ENCODE measurements at places on chromosomes 7 and 10.

DNA sequence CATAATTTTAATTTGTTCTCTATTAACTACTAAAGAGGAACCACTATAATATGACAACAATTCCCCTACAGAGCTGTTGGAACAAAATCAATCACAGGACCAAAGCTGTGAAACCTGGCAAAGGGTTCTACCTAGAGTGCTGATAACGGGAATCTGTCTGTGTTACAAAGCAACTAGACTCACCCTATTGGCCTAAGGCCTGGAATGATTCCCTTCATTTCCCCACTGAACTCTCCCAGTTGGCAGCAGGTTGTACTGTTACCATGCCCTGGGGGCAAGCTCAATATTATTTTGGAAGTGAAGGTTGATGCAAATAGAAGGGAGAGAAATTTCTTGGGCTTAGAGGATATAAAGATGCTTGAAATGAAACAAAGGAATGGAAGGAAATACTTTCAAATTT, 81.8 kb downstream of the SEMA3A start:
- DNase-seq, result no peak
- H3K27ac ChIP-seq, result peak overlapping the region; percentile 8
- peaks cover 35% of the 10 kb centered on the region for H3K4me1 ChIP-seq
- H3K4me3 ChIP-seq, result no peak overlapping the region
- no peaks in the 10 kb centered on the region for H3K27me3 ChIP-seq

DNA sequence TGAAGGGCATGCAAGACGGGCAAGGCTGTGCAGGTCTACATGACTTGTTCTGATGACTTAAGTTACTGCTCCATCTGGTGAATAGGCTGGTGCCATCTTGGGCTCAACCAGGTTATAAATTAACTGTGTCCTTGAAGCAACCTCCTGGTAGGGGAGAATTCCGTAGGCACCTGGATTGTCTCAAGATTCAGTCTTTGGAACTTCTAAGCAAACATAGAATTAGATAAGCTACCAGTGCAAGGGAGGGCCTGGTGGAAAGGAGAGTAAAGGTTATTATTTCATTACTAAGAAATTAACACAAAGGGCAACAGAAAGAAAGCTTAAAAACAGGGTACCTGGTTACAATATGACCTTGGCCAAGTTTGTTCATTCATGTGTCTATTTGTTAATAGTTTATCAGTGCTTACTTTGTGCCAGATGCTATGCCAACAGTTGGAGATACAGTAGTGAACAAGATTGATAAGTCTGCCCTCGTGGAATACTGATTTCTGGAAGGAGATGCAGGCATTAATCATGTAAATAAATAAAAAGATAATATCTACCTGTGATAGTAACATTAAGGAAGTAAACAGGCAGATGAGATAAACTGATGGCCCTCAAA, 107.0 kb upstream of the PALS2 start:
- H3K4me3 ChIP-seq, result no peak overlapping the region
- H3K27ac ChIP-seq, result no peak overlapping the region
- H3K27me3 ChIP-seq, result peaks cover 3% of the 10 kb centered on the region
- H3K4me1 ChIP-seq, result no peaks in the 10 kb centered on the region
- no peaks in the 10 kb centered on the region for H3K36me3 ChIP-seq

- peaks cover 6% of the 10 kb centered on the region for H3K27me3 ChIP-seq
- H3K4me1 ChIP-seq, result no peaks in the 10 kb centered on the region
- no peak overlapping the region for H3K4me3 ChIP-seq
- DNase-seq, result peak; percentile 55
- H3K27ac ChIP-seq, result no peak overlapping the region
- no peaks in the 10 kb centered on the region for H3K36me3 ChIP-seq
These were observed 175.1 kb downstream of the SEPTIN7 start for GRCh38 chr7:35975851-35976454.

GRCh38 chr10:95663496-95663895, 7.0 kb upstream of the ALDH18A1 start:
- peaks cover 32% of the 10 kb centered on the region for H3K36me3 ChIP-seq
- H3K4me1 ChIP-seq, result peaks cover 6% of the 10 kb centered on the region
- DNase-seq, result no peak
- no peaks in the 10 kb centered on the region for H3K27me3 ChIP-seq
- no peak overlapping the region for H3K27ac ChIP-seq

DNA sequence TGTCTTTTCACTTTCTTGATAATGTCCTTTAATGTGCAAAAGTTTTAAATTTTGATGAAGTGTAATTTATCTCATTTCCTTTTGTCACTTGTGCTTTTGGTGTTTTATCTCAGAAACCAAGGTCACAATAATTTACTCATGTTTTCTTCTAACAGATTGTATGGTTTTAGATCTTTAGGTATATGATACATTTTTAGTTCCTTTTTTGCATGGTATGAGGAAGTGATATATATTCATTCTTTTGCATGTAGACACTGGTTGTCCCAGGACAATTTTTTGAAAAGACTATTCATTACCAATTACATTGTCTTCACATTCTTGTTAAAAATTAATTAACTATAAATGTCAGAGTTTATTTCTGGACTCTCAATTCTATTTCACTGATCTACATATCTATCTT, 39.8 kb upstream of the GPR22 start:
- H3K27me3 ChIP-seq, result no peaks in the 10 kb centered on the region
- no peak overlapping the region for H3K4me3 ChIP-seq
- H3K36me3 ChIP-seq, result peaks cover 54% of the 10 kb centered on the region
- no peak overlapping the region for H3K27ac ChIP-seq
- no peak for DNase-seq

- no peaks in the 10 kb centered on the region for H3K4me1 ChIP-seq
- no peak for DNase-seq
- H3K36me3 ChIP-seq, result no peaks in the 10 kb centered on the region
- H3K27me3 ChIP-seq, result peaks cover 4% of the 10 kb centered on the region
These were observed 74.3 kb upstream of the LYZL1 start for GRCh38 chr10:29214551-29214950.

- peaks cover 7% of the 10 kb centered on the region for H3K27me3 ChIP-seq
- peaks cover 54% of the 10 kb centered on the region for H3K4me1 ChIP-seq
- peak overlapping the region; percentile 66 for H3K27ac ChIP-seq
- no peak for DNase-seq
These were observed 27.3 kb upstream of the ITGB1 start for GRCh38 chr10:32985341-32985764.

DNA sequence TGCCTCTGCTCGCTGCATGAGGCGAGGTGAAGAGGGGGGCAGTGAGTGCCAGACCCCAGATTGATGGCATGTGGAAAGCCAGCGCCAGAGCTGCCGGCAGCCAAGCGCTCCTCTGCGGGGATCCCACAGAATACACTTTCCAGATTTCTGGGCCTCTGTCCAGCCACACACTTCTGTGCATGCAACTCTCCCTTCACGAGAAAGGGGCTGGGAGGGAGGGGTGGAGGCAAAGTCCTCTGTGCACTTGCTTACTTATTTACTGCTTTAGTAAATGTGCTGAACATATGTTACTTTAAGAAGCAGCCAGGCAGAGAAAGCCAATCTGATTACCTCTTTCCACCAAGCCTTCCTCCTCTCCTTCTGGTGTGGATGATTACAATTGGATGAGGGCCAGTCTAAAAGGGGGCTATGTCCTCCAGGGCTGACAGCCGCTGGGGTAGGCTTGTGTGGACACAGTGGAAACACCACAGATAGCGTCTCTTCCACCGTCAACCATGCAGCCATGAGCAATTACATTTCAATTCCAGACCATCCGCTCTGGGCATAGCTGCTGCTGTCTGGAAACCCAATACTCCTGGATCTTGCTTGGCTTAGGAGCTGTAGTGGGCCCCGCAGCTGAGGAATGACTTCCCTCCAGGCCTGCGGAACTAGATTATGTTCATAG, 322.8 kb upstream of the ANKRD30A start:
- H3K4me1 ChIP-seq, result peaks cover 29% of the 10 kb centered on the region
- peak; percentile 15 for DNase-seq
- H3K36me3 ChIP-seq, result no peaks in the 10 kb centered on the region

- peak; percentile 15 for DNase-seq
- no peaks in the 10 kb centered on the region for H3K27me3 ChIP-seq
- no peaks in the 10 kb centered on the region for H3K4me1 ChIP-seq
- H3K27ac ChIP-seq, result no peak overlapping the region
These were observed 172.0 kb downstream of the ZEB1 start for GRCh38 chr10:31490858-31491504.

GRCh38 chr10:89710753-89711152, 9.4 kb downstream of the KIF20B start:
- H3K27ac ChIP-seq, result no peak overlapping the region
- no peaks in the 10 kb centered on the region for H3K27me3 ChIP-seq
- H3K36me3 ChIP-seq, result peaks cover 65% of the 10 kb centered on the region
- no peak overlapping the region for H3K4me3 ChIP-seq
- no peak for DNase-seq

DNA sequence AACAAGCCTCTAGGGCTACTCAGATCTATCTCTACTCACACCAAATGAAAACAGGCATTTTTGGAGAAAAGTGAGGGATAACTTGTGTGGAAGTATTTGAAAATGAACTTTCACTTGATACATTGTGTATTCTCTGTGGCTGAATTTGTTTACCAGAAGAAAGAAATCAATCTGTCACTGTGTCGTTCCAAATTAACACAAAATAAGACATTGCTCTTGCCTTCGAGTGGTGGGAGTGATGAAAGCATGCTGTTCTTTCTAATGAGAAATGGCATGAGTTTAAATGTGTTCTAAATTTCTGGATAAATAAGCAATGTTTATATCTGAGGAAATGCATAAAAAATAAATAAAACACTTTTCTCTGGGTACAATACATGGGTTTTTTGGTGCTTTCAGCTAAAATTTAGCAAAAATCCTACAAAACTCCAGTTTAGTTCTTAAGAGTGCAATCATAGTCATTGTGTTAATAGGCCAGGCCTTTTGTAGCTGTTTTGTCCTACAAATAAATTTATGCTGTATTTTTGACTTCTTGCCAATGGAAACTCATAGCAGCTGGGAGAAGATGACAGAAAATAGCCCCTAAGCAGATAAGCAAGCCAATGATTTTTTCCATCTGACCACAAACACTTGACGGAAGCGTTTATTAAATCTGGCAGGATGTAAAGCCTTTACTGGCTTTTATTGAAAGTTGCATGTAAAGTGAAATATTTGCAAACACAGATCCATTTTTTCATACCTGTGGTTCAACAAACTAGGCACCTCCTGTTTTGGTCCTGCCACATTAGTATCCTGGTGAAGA, 1064.1 kb upstream of the GHITM start:
- no peak overlapping the region for H3K4me3 ChIP-seq
- peaks cover 4% of the 10 kb centered on the region for H3K27me3 ChIP-seq
- H3K4me1 ChIP-seq, result no peaks in the 10 kb centered on the region
- H3K36me3 ChIP-seq, result no peaks in the 10 kb centered on the region
- no peak for DNase-seq

- peaks cover 3% of the 10 kb centered on the region for H3K27me3 ChIP-seq
- H3K4me3 ChIP-seq, result peak overlapping the region; percentile 86
- DNase-seq, result peak; percentile 76
- H3K27ac ChIP-seq, result no peak overlapping the region
- peaks cover 59% of the 10 kb centered on the region for H3K4me1 ChIP-seq
- H3K36me3 ChIP-seq, result peaks cover 15% of the 10 kb centered on the region
These were observed 100.1 kb downstream of the HIP1 start for GRCh38 chr7:75638594-75639070.

GRCh38 chr10:68517188-68517587, 10.1 kb downstream of the SLC25A16 start:
- no peaks in the 10 kb centered on the region for H3K4me1 ChIP-seq
- no peaks in the 10 kb centered on the region for H3K27me3 ChIP-seq
- peaks cover 8% of the 10 kb centered on the region for H3K36me3 ChIP-seq
- no peak overlapping the region for H3K27ac ChIP-seq
- H3K4me3 ChIP-seq, result no peak overlapping the region

DNA sequence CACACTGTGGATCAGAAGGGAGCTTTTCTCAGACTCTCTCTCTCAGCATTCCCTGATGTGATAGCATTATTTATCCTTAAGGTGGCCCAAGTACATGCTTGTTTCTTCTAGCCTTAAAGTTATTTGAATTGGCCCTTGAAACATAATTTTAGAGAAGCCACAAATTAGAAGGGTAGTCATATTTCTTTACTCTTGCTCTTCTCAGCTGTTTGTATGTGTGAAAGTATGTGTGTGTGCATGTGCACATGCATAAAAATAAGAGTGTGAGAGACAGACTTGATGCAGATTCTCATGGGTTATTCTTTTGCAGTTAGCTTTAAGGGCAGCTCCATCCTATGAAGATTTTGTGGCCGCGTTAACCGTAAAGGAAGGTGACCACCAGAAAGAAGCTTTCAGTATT, 50.1 kb downstream of the PLEKHA8 start:
- no peak for DNase-seq
- H3K4me3 ChIP-seq, result no peak overlapping the region
- no peaks in the 10 kb centered on the region for H3K27me3 ChIP-seq
- H3K27ac ChIP-seq, result no peak overlapping the region
- peaks cover 4% of the 10 kb centered on the region for H3K4me1 ChIP-seq
- H3K36me3 ChIP-seq, result peaks cover 40% of the 10 kb centered on the region

- H3K27me3 ChIP-seq, result no peaks in the 10 kb centered on the region
- no peak overlapping the region for H3K4me3 ChIP-seq
- H3K4me1 ChIP-seq, result peaks cover 24% of the 10 kb centered on the region
- H3K27ac ChIP-seq, result no peak overlapping the region
- no peak for DNase-seq
These were observed 74.3 kb downstream of the LHPP start for GRCh38 chr10:124535731-124536495.

DNA sequence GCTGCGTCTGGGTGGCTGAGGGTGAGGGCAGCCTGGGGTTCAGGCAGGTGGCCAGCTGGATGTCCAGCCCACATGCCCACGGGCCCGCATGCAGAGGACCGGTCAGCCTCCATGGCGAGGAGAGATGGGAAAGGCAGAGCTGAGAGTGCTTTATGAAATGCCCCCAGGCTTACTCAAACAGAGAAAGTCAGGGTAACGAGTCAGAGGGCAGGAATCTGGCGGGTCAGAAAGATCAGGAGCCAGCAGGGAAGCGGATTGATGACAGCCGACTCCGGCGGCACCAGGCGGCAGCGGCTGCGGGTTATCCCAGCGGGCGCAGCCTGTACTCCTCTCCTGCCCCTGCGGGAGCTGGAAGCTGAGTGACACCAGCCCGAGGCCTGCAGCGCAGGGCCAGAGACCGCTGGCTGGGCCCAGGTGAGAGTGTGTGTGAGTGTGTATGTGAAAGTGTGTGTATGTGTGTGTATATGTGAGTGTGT, 13.4 kb downstream of the SLC13A4 start:
- H3K27me3 ChIP-seq, result no peaks in the 10 kb centered on the region
- peak; percentile 18 for DNase-seq
- no peak overlapping the region for H3K4me3 ChIP-seq
- no peak overlapping the region for H3K27ac ChIP-seq

- H3K36me3 ChIP-seq, result peaks cover 66% of the 10 kb centered on the region
- H3K27me3 ChIP-seq, result no peaks in the 10 kb centered on the region
- DNase-seq, result no peak
- peaks cover 36% of the 10 kb centered on the region for H3K4me1 ChIP-seq
These were observed 37.5 kb downstream of the NT5C2 start for GRCh38 chr10:103155471-103156085.

DNA sequence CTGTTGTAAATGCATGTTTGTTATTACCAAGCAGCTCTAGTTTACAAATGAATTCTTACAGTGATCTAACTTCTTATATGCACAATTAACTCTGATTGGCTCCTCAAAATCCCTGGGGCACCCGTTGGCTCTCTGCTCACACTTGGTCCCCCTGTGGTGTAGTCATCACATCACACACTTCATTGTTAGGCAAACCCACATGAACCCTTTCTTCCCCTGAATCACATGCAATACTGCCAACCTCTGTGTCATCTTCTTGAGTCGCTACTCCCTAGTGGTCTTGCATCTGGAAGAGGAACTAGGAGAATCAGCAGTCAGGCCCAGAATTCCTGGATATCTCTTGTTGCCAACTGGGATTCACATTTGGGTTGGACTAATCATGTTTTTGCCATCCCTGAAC, 73.1 kb downstream of the CD36 start:
- H3K4me3 ChIP-seq, result no peak overlapping the region
- DNase-seq, result no peak
- peaks cover 6% of the 10 kb centered on the region for H3K27me3 ChIP-seq

All from nephron progenitor cell (in vitro differentiated cells).